Upper lobe of right lung (tissue), 1 donor: ENCODE measurements at places on chromosomes 4 and X. TPM values are rescaled to one million over a fixed set of nuclear protein-coding genes. Genes with fewer than 3 reads are reported as not detected.

DNA sequence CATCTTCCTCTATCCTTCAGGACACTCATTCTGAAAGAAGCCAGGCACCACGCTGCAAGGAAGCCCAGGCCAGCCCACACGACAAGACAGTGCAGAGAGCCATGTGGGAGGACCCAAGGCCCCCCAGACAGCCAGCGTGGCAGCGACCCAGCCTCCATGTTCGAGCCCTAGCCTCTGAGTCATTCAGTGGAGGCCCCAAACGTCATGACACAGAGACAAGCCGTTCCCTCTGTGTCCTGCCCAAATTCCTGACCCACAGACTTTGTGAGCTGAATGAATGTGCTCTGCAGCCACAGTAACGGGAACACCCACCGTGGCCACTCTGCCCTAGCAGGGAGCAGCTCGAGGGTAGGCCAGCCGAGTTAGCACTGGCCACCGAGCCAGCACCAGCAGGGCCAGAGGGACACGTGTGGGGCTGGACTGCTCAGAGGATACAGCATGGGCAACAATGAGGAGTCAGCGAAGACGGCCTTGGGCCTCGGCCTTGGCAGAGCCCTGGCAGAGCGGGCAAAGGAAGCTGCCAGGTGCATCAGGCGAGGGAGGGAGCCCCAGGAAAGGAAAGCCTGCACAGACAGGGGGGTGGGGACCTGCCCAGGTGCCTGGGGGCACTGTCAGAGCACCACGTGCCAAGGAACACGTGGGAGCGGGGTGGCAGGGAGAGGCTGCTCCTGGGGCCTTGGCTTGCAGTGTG lies 8.6 kb downstream of the BLOC1S4 start:
- H3K27me3 ChIP-seq = no peaks in the 10 kb centered on the region
- no peak overlapping the region for H3K27ac ChIP-seq
- no peak overlapping the region for H3K4me3 ChIP-seq
- no peaks in the 10 kb centered on the region for H3K4me1 ChIP-seq

DNA sequence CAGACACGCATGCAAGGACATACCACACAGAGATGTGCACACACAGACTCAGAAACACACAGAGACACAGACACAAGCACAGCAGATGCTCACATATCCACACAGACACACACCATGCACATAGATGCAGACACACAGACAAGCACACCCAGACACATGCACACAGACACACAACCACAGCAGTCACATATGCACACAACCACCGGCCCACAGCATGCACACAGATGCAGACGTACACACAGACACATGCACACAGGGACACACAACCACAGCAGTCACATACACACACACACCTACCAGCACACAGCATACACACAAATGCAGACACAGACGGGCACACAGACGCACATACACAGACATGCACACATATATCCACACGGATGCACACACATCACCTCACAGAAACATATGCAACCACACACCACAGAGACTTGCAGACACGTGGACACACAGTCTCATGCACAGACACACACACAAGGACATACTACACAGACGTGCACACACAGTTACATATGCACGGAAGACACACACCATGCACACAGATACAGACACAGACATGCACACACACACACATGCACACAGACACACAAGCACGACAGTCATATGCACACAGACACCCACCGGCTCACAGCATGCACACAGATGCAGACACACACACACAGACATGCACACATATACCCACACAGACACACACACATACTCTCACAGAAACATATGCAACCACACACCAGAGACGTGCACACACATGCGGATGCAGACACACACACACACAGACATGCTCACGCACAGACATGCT lies 25.2 kb upstream of the SLC25A6 start:
- peaks cover 39% of the 10 kb centered on the region for H3K36me3 ChIP-seq
- DNase-seq = peak; percentile 22
- no peak overlapping the region for H3K4me3 ChIP-seq
- no peak overlapping the region for H3K27ac ChIP-seq
- H3K4me1 ChIP-seq = no peaks in the 10 kb centered on the region

GRCh38 chr4:17561195-17561909 lies 15.6 kb upstream of the LAP3 start:
- H3K36me3 ChIP-seq = no peaks in the 10 kb centered on the region
- no peak overlapping the region for H3K4me3 ChIP-seq
- H3K27me3 ChIP-seq = no peaks in the 10 kb centered on the region
- H3K4me1 ChIP-seq = no peaks in the 10 kb centered on the region
- H3K27ac ChIP-seq = no peak overlapping the region

GRCh38 chr4:52052475-52052780 lies 1.3 kb downstream of the SPATA18 start:
- H3K36me3 ChIP-seq = no peaks in the 10 kb centered on the region
- H3K4me3 ChIP-seq = peak overlapping the region; percentile 67
- H3K27me3 ChIP-seq = peaks cover 9% of the 10 kb centered on the region
- no peaks in the 10 kb centered on the region for H3K4me1 ChIP-seq
- H3K27ac ChIP-seq = peak overlapping the region; percentile 77

DNA sequence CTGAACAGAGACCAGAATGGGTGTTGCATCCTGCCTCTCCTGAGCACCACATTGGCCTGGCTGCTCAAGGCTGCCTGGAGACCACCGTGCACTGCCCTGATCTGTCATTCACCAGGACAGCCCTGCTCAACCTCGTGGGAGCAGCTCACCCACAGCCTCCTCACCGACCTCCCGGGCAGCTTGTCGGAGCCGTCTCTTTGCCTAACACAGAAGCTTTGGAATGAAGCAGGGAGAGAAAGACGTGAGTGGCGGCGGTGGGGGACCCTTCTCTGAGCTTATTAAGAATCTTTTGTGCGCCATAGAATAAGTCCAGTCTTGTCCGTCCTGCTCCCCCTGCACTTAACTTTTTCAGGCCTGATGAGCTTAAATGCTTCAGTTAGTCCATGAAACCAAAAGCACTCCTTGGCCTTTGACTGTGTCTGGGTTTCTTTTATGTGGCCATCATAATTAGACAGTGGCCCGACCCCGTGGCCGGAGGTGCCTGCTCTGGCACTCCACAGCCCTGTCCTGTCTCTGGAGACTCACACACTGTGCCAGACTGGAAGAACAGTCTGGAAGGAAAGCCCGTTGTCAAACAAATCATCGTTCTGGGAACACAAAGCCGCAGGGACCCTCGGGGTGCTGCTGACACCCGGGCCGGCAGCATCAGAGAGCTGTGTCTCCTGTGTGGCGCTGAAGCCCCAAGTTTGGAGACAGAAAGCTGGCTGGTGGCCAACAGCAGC lies 192.8 kb downstream of the BCOR start:
- H3K27ac ChIP-seq = no peak overlapping the region
- DNase-seq = no peak
- H3K36me3 ChIP-seq = no peaks in the 10 kb centered on the region
- no peaks in the 10 kb centered on the region for H3K27me3 ChIP-seq
- H3K4me1 ChIP-seq = peaks cover 3% of the 10 kb centered on the region
- H3K4me3 ChIP-seq = no peak overlapping the region

The FAM114A1 gene
- total RNA-seq = 39.8 TPM

The RHOXF1 gene
- total RNA-seq = 0.72 TPM

The NDST3 gene
- total RNA-seq = not detected
